ENCODE measurements at places on chromosomes 1 and 21.

GRCh38 chr1:88298506-88298905 is 385.6 kb upstream of the PKN2 start:
- DNase-seq, result no peak

GRCh38 chr1:236039740-236040685 is 24.9 kb downstream of the NID1 start:
- no peak for DNase-seq

- no peak for DNase-seq
Measured at GRCh38 chr1:109379422-109379821, 18.3 kb downstream of the SORT1 start.

DNA sequence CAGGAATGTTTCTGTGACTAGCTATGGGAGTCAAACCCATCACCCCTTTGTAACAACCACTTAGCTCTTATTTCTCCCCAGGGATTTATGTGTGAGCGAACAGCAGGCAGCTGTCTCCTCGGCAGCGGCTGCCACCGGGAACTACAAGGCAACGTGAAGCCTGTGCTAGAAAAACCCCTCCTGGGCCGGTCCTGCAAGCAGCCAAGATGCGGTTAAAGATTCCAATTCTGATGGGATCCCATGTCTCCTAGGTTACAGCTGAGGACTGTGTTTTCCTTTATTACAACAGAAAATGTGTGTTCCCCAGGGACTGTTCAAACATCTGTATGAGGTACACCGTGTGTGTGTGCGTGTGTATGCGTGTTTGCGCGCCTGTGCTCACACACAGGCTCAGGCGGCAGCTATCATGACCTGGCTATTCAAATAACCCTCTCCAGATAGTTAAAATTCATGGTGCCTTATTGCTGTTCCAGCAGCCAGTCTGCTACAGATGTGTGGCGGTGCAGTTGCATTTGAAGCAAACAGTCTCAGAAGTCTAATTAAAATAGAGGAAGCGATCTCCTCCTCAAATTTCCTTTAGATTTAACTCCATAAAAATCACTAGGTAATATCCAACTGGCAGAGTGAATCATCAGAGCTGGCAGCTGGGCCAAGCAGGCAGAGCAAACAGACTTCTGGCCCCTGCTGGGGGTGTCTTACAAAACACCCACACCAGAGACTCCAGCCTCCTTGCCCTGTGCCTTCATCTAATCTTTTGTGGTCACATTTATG is 68.0 kb downstream of the LMX1A start:
- no peak for DNase-seq

GRCh38 chr1:37994886-37995566 is 5.2 kb upstream of the SF3A3 start:
- no peak for DNase-seq

GRCh38 chr1:185318431-185319138 is 1.5 kb upstream of the IVNS1ABP start:
- peak; percentile 3 for DNase-seq

Measured in germinal center (tissue), 1 donor.